ENCODE measurements at places on chromosomes 2 and 18.

DNA sequence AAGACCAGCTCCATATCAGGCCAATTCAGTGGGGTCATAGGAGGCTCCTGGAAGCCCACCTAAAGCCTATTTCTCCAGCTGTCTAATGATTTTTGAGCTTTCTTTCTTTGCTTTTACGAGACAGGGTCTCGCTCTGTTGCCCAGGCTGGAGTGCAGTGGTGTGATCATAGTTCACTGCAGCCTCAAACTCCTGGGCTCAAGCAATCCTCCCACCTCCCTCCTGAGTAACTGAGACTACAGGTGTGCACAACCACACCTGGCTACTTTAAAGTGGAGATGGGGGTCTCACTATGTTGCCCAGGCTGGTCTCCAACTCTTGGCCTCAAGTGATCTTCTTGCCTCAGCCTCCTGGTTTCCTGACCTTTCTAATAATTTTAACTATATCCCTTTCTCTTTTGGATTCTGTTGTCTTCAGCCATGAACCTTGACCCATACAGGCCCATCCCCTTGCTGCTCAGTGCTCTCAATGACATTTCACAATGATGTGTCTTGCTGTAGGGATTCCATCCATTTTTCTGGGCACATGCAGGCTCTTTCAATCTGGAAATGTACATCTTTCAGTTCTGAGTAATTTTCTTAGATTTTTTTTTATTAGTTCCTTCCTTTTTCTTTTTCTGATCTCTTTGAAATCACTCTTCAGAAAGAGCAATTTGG is 29.7 kb downstream of the GNLY start:
- DNase-seq, result no peak

GRCh38 chr2:227824711-227825110 is 11.1 kb downstream of the CCL20 start:
- DNase-seq, result no peak

DNA sequence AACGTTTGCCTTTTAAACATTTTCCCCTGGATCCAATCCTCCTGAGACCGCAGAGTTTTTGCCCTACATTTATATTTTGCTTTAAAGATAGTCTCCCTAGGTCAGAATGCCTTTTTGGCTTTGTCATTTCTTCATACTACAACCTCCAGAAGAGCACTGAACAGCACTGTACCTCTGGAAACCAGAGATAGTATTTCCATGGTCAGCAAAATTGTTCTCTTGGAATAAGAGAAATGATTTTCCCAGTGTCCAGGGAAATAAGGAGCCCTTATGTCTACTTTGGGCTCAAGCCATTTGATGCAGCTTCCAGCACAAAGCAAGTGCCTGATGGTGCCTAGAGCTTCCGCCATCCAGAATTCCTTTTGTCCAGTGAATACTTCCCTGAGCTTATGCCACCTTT is 75.5 kb upstream of the SP5 start:
- DNase-seq, result no peak

DNA sequence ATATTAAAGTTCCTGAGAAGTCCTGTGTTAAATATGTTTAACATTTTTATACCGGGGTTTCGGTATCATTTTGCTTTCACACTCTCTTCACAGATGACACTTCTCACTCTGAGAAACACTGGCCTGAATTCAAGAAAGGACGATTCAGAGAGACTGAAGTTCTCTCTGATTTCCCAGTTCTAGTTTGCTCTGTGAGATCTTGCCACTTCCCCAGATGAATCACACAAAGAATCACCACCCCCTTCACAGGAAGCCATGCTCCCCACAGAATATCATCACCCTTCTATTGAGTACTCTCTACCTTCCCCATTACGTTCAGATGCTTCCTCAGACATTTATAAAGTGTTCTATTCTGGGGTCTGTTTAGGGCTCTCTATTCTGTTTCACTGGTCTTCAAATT is 16.1 kb upstream of the CD207 start:
- no peak for DNase-seq

- DNase-seq, result no peak
These were observed 107.3 kb downstream of the SH3BP4 start for GRCh38 chr2:235059161-235059560.

DNA sequence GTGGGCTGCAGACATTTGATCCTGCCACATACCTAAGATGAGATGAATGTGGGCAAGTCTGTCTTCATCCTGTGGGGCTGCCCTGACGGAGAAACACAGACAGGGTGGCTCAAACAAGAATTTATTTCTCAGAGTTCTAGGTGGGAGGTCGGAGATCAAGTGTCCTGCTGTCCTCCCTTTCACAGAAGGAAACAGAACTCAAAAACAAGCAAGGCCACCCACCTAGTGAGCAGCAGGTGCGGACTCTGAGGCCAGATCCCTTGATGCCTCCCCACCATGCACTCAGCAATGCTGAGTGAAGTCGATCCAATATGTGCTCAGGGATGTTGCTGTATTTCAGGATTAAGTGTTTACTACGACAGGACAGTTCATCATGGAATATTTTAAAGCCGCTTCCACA is 63.0 kb upstream of the SNTG2 start:
- DNase-seq, result no peak

GRCh38 chr2:109216332-109216731 is 87.3 kb downstream of the SH3RF3 start:
- DNase-seq, result no peak

DNA sequence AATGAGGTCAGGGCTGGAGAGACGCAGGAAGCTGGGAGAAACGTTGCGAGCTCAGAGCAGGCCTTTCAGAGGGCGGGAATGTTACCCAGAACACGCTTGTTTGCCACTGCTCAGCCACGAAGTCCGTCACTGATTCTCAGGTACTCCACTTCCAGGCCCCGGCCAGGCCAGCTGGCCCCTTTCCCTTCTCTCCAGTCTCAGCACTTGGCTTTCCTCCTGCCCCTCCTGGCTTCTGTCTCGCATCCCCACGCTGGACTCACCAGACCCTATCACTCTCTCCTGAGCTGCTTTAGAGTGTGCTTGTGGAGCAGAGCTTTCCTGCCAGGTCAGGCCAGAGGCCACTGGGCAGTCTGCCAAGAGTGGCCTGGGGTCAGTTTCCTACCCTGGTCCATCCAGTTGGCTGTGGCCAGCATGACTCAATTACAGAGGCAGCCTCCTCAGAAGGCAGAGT is 151.4 kb downstream of the TWIST2 start:
- DNase-seq, result no peak

GRCh38 chr2:105746177-105747080 is 1.7 kb downstream of the NCK2 start:
- no peak for DNase-seq

GRCh38 chr2:127032621-127033020 is 74.3 kb downstream of the BIN1 start:
- no peak for DNase-seq

GRCh38 chr2:128543036-128543435 is 224.4 kb upstream of the HS6ST1 start:
- DNase-seq, result no peak

DNA sequence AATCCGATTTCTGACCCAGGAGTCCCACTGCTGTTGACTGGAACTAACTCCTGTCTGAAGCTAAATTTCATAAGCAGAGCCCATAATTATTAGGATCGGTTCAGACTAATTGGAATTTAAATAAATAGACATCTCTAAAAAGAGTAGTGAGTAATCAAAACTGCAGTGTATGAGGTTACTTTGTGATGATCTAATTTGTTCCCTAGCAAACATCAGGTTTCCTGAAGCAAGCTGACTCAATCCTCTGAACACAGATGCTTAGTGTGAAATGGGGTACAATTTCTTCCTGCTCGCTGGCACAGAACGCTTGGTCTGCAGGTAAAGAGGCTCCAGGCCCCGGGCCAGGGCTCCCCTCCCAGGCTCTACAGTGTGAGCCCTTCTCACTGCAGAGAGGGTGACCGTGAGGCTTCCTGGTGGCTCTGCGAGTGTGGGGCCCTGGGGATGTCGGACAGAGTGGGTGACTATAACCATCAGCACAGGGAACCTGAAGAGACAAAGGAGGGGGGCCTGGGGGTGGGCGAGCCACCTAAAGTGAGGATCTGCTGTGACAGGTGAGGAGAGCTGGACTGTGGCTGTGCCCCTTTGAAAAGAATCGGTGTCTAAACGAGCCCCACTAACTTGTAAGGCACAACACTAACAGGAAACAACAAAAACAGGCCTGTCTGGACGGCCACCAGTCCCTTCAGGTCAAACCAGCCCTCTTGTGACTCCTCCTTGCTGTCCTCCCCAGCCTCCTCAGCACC is 20.2 kb downstream of the CHST10 start:
- no peak for DNase-seq

DNA sequence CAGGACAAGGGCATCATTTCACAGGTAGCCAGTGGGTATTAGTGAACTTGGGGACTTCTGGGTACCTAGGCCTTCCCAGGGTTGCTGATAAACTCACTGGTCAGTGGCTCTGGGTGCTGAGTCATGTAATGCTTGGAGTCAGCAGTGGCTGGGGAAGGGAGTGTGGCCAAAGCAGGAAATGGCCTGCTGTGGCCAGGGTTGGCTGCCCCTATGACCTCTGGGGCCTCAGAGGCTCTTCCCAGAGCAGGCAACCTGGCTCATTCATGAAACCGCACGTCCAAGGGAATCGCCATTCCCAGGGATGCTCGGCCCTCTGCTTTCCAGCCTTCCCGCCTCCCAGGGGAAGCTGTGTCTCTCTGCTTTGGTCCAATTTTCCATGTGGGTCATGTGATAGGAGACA is 294.9 kb downstream of the DYSF start:
- DNase-seq, result peak; percentile 73

- DNase-seq, result no peak
These were observed 16.1 kb upstream of the PUM2 start for GRCh38 chr2:20366672-20367116.

DNA sequence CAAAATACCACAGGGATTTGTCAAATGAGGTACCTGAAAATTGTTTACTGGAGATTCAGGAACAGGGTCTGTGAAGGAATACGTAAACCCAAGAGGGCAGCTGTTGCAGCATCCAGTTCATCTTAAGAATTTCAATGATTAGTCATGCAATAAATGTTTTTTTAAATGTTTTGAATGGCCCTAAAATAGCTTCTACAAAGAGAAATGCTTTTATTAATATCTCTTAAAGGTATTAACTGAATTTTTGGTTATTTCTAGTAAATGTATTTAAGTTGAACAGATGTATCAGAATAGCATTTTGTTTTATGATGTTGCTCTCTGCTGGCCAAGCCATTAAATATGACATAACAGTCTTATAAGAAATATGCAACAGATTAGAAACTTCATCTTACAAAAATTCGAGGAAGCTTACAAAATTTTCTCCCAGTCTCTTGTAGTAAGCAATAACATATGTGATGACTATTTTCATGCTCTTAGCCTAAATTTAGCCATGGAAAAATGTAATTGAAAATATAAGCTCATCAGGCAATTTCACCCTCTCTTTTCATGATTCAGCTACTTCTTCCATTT is 863.9 kb downstream of the SUCLG1 start:
- no peak for DNase-seq

DNA sequence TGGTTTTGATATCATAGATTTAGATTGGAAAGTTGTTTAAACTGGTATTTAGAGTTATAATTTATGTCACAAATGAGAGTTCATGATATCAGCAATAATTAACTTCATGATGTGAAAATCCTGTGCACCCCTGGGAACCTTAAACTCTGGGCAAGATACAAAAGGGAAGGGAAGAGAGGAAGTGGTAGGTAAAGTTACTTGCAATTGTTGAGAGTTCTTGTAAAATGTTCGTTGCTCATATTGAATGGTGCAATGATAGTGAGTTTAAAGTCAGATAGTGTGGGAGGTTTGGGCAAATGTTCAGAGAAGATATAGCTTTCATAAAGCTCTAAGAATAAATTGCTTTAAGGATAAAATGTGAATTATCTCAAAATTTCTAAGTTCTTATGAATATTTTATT is 75.4 kb downstream of the SP110 start:
- no peak for DNase-seq

GRCh38 chr2:63993871-63994270 is 25.4 kb downstream of the VPS54 start:
- DNase-seq, result no peak

GRCh38 chr18:26640541-26640940 is 92.2 kb upstream of the KCTD1 start:
- no peak for DNase-seq

GRCh38 chr18:31233621-31234275 is 71.1 kb upstream of the DSC1 start:
- peak; percentile 37 for DNase-seq

GRCh38 chr2:185628985-185629384 is 109.6 kb upstream of the FSIP2 start:
- no peak for DNase-seq

GRCh38 chr2:60478660-60479059 is 74.8 kb downstream of the BCL11A start:
- no peak for DNase-seq

DNA sequence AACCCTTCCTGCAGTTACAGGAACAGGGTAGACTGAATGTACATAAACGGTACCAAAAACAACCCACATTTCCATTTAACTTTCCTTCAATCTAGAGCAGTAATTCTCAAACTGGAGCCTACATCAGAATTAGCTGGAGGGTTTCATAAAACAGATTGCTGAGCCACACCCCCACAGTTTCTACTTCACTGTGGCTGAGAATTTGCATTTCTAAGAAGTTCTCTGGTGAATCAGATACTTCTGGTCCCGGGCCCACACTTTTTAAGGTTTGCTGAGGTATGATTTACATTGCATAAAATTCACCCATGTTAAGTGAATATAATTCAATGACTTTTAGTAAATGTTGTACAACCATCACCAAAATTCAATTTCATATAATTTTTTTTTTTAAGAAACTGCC is 113.7 kb downstream of the SRBD1 start:
- DNase-seq, result no peak

DNA sequence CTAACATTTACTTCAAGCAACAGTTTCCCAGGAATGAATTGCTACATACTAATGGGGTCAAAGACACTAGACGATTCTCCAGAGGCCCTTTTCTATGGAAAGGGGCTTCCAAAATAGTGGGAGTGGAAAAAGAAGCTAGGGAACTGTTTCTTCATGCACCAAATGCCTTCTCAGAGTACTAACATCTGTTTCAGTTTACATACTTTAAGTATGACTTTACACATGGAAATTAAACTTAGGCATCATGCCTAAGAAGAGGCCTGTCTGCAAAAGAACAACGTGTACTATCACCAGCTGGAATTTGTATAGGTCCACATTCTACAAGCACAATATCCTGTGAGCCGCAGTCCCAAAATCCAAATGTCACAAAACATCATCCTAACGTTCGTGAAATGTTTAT is 29.4 kb upstream of the WDR75 start:
- DNase-seq, result no peak
